Activated T-cell treated with anti-CD3 and anti-CD28 coated beads, Interleukin-2, amount 50 U/mL, for 72 hours (primary cell): ENCODE measurements at places on chromosomes 2 and 18. TPM values are rescaled to one million over a fixed set of nuclear protein-coding genes. Genes with fewer than 3 reads are reported as not detected.

DNA sequence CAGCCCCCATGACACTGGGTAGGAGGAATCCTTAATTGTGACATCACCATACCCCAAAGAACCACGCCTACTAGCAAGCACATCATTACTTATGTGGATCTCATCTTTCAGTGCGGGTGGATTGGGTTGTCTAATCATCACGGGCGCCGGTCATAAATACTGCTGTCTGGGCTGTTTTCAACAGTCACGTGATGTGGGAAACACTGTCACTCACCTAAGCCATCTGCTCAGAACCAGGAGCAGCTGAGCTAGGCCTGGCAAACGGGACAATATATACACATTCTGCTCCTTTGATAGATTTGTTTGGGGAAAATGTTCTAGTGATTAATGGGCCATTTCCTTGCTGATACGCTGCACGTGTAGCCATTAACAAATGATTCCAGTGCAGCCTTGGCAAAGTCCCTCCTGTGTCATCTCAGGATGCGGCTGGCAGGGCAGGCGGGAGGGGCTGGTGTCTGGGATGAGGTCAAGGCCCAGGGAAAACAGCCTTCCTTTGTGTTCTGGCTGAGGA, 145.9 kb upstream of the COPS8 start:
- no peak for DNase-seq

DNA sequence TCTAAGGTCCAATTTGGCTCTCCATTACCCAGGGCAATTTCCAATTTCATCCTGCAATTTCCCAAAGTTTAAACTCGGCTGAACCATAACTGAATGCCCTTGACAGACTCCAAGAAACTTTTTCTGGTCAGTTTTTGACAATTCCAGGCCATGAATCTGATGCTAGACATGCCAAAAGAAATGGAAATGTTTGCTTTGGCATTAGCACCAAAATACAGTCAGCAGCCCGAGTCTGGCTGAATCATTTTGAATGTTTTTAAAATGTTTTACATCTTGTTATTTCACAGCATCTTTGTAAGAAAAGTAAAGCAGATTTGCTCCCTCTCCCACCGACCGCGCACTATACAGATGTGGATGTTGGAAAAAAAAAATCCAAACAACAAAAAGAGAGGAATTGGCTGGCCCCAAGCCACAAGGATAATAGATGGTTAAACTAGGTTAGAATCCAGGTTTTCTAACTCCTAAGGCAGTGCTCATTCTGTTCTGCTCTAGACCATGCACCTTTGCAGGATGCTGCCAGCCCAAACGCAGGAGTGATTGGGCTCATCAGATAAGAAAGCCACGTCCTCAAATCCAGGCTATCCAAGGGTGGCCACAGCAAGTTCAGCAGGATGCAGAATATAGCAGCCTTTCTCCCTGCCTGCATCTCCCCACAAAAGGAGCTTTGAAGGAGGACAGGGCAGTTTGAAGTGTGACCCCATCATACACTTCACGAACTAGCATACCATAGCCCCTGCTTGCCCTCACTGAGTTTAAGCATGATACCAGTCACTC, 167.5 kb downstream of the ALK start:
- no peak for DNase-seq

DNA sequence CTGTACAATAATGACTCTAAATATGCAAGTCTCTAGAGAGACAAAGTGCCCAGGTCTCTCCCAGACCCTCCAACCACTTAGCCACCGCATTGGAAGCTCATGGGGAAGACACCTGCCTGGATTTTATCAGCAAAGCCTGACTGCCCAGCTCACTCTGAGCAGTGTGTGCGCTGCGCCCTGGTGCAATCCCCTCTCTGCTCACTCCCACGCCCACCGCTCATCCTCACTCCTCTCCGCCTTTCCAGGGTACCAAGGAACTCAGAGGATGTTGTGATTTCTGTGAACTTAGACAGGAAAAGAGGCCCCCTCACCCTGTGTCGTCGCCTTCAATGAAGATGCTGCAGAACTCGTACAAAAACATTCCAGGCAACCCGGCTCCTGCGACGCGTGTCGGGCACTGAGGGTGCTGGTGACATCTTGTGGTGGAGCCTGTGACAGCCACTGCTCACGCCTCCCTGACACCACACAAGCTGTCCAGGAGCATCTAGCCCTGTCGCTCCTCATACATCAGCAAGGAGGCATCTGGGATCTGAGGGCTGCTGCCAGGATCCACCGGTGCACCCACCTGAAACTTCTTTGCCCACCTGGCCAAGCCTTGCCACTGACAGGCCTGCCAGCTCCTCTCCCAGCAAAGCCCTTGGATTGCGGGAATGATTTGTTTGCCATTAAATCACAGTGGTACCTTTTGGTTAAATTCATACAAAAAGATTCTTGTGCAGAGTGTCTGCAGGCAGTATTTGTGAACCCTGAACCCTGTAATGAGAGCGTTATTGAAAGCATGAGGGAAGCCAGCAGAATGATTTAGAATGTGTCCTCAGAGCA, 220.4 kb downstream of the ZNF516 start:
- DNase-seq = no peak

Gene TGFA
- 2.5 TPM for total RNA-seq

DNA sequence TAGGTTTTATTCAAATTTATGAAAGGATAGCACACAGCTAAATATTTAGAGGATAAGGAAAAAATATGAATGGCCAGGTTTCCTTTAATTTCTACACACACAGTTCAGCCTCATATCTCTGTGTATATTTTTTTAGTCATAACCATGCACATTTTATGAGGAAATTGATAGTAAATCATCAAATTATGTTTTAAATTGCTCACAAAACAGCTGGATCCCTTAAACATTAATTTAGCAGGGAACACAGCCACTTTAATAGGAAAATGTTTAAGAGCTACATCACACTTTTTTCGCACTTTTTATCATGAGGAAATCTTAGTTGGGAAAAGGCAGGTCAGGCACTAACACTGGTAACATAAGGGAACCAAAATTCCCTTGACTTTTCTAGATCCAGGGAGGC, 65.4 kb downstream of the PDE1A start:
- no peak for DNase-seq

GRCh38 chr2:201415149-201415548, 36.1 kb downstream of the TRAK2 start:
- no peak for DNase-seq
